ENCODE measurements at places on chromosomes 11 and 22.

DNA sequence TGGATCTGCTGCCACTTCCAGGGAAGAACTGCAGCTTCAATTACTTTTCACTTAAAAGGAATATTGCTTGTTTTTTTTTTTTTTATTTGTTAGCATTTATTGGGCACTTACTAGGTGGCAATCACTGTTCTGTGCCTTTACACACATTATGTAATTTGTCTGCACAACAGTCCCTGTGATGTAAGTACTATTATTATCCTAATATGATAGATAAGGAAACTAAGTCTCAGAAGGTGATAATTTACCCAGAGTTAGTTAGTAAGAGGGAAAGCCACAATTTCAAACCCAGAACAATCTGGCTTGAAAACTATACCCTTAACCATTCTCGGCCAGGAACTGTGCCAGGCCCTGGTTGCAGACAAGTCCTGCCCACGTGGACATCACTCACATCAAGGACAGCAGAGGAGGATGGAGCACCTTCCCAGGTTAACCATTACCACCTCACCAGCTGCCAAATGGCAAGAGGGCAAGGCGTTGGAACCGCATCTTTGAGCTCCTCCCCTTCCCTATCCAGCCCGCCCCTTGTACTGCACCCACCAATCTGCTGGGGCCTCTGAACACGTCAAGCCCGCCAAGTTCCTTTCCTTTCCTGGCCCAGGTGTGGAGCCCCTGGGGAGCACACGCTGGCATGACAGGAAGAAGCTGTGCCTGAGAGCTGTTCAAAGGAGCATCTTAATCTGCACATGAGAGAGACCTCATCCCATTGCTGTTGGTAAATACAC lies 78.4 kb downstream of the NAV2 start:
- DNase-seq, result peak; percentile 35

DNA sequence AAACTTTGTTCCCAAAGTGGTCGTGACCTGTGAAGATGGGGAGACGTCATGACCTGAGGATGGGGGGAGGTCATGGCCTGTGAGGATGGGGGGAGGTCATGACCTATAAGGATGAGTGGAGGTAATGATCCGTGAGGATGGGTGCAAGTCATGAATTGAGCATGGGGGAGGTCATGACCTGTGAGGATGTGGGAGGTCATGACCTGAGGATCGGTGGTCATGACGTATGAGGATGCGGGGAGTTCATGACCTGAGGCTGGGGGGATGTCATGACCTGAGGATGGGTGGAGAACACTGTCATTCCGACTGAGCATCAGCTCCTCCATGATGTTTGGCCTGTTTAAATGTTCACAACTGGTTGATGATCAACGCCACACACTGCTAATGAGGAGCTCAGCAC lies 25.9 kb downstream of the YPEL1 start:
- DNase-seq, result no peak

GRCh38 chr11:62120001-62120400 lies 3.8 kb upstream of the INCENP start:
- DNase-seq, result no peak

DNA sequence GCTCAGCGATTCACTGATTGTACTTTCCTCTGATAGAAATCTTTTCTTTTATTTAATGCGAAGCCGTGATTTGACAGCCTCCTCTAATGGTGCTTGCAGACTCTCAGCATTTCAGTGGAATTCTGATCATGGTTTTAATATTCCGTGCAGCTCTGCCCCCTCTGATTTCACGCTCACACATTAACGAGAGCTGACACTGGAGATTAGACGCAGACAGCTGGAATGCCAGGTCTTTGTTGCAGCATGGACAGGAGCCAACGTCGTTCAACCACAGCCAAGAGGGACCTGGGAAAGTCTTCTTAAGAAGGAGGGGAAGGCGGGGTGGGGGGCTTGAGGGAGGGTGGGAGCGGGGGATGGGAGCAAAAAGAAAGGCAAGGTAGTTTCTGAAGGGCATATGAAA lies 186.4 kb downstream of the BLID start:
- no peak for DNase-seq

GRCh38 chr22:47092896-47093311 lies 330.5 kb downstream of the TBC1D22A start:
- DNase-seq, result no peak

- DNase-seq, result no peak
Measured at GRCh38 chr22:37016134-37016910, 2.9 kb downstream of the TST start.

DNA sequence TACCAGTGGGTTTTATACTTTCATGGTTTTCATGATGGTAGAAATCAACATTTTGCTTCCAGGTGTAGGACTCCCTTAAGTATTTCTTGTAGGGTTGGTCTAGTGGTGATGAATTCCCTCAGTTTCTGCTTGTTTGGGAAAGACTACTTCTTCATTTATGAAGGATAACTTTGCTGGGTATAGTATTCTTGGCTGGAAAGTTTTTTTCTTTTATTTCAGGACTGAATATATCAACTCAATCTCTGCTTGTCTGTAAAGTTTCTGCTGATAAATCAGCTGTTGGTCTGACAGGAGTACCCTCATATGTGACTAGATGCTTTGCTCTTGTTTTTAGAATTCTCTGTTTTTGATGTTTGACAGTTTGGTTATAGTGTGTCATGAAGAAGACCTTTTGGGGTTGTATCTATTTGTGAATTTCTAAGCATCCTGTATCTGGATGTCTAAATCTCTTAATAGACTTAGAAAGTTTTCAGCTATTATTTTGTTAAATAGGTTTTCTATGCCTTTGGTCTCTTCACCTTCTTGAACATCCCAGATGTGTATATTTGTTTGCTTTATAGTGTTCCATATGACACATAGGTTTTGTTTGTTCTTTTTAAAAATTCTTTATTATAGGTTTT lies 95.9 kb downstream of the ENTHD1 start:
- no peak for DNase-seq

DNA sequence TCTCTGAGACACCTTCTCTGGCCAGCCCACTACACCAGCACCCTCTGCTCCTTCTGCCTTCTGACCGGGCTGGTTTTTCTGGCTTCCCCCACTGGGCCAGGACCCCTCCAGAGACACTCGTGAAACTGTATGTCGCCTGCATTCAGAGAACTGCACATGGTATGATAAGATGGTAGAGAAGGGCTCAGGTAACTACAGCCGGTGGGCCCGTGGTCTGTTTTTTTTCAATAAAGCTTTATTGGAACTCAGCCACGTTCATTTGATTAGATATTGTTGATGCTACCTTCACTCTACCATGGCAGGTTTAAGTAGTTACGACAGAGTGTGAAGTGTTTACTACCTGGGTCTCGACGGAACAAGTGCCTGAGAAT lies 514.0 kb downstream of the TBC1D22A start:
- DNase-seq, result no peak

- DNase-seq, result no peak
Measured at GRCh38 chr22:31491218-31491962, 1.7 kb upstream of the EIF4ENIF1 start.
